Mesenteric fat pad (tissue), 1 donor: ENCODE measurements at places on chromosomes 16 and 17.
A peak's percentile ranks its signal among the peaks of the same experiment; 100 is the strongest.

GRCh38 chr16:67468731-67469130 lies 12.2 kb downstream of the ATP6V0D1 start:
- no peak for DNase-seq

GRCh38 chr16:3872216-3872895 lies 8.2 kb downstream of the CREBBP start:
- no peak for DNase-seq

DNA sequence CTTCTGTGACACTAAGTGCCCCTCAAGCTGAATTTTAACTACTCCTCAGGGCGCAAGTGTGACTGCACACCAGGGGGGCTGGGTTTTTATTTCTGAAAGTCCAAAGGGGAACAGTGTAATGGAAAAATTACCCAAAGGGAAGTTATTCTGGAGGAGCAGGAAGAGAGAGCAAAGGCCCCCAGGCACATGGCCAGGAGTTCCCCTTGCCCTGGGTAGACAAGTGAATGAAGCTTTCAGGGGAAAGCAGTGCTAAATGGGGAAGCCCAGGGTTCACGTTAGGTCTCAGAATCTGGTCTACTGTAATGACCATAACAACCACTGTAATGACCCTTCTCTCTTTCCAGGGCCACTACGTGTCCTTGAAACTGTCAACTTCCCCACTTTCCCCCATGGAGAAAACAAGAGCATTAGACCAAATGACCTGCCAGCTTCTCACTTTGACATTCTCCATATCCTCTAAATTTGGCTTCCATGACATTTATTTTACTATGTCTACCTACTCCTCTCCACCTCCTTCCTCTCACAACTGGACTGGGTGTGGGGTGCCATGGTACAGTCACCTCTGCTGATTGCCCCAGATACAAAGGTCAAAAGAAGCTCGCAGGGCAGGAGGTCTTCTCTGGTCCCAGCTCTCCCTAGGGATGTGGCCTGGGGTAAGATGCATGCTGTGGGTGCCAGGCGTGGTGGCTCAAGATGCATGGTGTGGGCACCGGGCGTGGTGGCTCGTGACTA lies 34.1 kb upstream of the MMP2 start:
- DNase-seq: no peak

- peak; percentile 47 for DNase-seq
Measured at GRCh38 chr17:79073016-79073705, 1.5 kb upstream of the ENGASE start.

- DNase-seq: no peak
Measured at GRCh38 chr16:84611041-84611440, 6.8 kb downstream of the COTL1 start.

DNA sequence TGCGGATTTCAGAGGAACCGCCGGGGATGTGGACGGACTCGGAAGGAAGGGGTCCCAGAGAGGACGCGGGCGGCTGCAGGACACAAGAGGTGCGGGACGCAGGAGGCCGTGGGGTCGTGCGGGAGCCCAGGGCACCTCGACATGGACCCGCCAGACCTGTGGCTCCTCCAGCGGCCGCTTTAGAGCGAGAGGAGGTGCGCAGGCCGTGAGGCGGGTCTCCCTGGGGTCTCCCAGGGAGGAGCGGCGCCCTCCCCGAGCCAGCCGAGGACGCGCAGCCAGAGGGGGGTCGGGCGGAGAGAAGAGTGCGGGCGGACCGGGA lies 6.8 kb upstream of the FLYWCH1 start:
- no peak for DNase-seq
